ENCODE measurements at places on chromosomes 4 and X.
A peak's percentile ranks its signal among the peaks of the same experiment; 100 is the strongest.

GRCh38 chrX:101071582-101071981 lies 7.1 kb upstream of the TMEM35A start:
- DNase-seq: no peak

GRCh38 chr4:78355306-78355705 lies 196.3 kb upstream of the ANXA3 start:
- no peak for DNase-seq

DNA sequence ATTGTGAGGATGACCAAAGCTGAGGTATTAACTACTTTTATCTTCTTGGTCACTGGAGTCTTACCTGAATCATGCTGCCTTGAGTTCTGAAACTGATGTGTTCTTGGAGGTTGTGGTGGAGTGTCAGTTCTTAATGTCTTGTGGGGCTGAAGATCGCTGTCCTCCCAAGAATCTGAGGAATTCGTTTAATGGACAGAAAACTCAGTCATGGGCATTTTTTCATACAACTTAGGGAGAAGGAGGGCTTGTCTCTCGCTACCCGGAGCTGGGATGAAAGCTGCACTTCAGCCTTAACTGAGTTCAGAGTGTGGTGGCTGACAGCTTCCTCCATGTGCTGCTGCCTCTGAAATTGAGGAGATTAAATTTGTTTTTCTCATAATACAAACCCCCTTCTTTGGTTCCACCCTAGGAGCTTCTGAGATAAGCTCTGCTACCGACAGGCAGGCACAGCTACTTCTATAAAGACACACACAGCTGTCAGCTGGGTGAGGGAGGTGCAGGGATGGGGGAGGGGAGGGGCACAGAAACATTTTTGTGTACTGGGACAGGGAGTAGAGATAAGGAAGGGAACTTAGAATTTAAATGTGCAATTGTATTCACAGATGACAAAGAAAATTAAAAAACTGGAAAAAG lies 30.8 kb downstream of the RBBP7 start:
- no peak for DNase-seq

DNA sequence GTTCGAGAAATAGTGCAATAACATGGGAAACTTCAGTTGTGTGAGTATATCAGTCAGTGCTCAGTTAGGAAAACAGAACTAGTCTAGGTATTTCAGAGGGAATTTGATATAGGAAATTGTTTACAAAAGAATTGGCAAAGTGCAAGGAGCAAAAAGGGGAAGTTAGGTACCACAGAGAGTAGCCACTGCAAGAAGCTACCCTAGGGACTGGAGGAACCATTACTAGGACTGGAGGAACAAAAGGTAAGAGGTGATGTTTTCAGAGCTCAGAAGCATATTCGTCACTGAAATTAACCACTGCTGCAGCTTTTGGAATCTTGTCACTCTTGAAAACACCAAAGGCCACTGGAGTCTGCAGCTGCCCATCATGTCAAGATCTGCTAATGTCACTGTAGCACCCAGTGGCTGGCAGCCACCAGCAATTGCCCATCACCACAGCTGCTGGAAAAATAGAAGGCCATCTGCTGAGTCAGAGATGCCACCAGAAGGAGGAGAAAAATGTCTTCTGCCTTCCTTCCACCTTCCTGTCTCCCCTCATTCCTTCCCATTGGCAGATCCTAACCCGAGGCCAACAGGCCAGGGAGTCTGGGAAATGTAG lies 160.6 kb upstream of the RPS6KA3 start:
- DNase-seq: no peak

- no peak for DNase-seq
Measured at GRCh38 chr4:115418635-115419396, 305.4 kb upstream of the NDST4 start.

GRCh38 chrX:17494216-17494615 lies 119.2 kb downstream of the NHS start:
- no peak for DNase-seq

DNA sequence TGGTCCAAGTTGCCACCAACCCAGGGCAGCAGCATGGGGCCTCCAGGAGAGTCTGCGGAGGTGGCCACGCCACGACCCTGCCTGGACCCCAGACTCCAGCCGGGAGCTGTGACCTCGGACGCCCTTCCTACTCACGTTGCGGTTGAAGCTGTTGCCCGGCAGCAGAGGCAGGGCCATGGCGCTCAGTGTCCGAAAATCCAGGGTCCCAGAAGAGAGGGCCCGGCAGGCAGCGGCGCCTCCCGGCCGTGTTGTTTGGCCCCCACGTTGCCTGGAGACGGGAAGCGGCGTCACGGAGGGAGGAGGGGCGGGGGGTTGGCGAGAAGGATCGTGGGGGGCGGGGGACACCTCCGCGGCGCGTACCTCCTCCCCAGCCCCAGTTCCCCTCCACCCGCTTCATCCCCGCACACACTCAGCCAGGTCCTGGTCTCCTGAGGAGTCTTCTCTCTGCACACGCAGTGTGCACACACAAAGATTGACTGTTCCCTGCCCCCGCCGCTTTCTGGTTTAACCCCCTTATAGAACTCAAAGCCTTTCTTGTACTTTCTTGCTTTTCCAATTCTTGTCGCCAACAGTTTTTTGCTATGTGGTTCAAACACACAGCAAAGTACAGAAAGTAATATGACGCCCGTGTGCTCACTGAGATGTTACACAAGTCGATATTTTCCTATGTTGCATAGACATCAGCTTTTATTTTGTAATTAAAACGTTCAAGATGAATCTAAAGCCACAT lies at the start of gene EFHC2:
EFHC2 (minus strand) TSS at position 261 of the 730 bp plus-strand sequence; CDS start at position 177, 84 bp downstream.
- DNase-seq: peak; percentile 47

DNA sequence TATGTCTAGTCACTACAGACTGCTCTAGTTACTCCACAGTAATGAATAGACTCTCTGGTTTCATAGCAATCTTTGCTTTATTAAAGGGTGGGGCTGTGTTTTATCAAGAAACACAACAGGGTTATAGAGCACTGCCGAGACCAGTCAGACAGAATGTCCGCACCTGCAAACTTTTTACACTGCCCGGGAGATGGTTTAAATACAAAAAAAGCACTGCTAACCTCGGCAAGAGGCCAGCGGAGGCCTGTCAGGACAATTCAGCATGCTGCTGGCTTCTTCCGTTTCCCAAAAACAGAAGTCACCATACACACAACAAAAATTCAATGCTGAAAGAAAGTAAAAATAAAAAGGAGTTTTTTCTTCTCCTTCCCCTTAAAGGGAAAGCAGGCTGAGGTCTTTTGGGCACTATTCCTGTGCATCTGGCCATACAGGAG lies 67.4 kb downstream of the IRF2 start:
- DNase-seq: peak; percentile 82

DNA sequence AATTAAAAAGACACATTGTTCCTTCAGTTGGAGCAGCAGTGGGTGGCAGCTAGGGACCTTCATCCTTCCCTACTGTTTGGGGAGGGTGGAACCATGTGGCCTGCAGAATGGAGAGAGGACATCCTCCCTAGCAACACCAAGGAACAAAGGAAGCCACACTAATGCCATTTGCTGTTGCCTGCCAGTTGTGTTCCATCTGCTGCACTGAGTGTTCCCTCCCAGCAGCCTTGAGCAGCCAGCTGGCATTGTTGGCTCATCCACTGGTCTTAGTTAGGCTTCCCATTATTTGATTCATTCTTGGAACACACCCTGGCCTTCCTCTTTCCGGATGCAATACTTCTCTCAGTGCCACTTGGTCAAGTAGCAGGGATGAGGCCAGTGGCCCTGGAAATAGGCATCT lies 25.0 kb upstream of the HMGB3 start:
- no peak for DNase-seq

- peak; percentile 82 for DNase-seq
Measured at GRCh38 chr4:57042711-57043169, 64.0 kb downstream of the POLR2B start.

GRCh38 chrX:12307961-12308360 lies 169.7 kb downstream of the FRMPD4 start:
- DNase-seq: no peak

DNA sequence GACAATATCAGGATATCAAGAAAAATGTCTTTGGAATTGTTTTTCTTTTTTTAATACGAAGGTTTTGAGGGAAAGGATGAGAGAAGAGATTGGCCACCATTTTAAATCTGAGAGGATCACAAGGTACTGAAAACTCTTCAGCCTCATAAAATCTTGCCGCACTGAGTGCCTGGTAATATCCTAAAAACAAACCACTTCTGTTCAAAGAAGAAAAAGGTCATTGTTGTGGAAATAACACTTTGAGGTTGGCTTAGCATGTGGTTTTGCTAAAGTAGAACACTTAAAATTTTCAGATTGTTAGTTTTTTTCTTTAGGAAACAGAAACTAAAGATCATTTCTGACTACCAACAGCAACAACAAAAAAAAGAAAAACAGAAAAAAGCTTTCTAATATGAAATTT lies 1.0 kb upstream of the CLDN22 start:
- no peak for DNase-seq

GRCh38 chr4:13653766-13654161 lies 26.2 kb upstream of the BOD1L1 start:
- DNase-seq: no peak

GRCh38 chrX:154472685-154473632 lies 6.1 kb downstream of the LAGE3 start:
- DNase-seq: peak; percentile 11

DNA sequence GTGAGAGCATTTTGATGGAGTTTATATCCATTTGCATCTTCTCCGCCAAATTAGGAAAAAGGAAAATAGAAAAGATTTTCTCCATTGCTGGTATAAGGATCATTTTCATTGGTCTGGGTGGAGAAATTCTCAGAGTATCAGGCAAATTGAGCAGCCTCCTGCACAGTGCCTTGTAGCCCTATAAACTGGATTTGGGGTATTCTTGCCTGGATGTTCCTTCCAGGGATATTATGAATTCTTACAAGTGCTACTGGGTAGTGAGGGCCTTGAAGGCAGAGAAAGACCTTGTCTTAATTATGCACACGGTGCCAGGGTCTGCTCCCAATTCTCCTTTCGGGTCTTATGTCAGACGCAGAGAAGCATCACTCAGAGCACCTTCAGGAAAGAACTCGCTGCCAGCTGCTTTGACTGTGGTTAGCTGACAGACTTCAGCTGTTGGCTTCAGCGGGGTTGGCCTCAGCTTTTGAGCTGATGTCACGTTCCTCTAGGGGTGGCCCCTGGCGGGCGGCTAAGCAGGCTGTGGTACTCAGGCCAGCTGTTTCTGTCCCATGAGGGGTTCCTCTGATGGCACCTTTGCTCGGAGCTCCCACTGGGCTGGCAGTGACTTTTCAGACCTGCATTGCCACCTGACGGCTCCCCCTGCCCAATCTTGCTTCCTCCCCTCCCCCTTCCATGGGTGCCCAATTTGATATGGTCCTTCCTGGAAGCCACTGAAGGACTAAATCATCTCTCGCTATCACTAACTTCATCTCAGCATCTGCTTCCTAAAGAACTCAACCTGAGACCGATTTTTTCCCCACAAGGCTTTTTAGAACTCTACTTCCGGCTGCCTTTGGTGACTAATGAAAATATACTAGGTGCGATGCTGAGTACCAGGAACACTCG lies 519.5 kb downstream of the BCOR start:
- peak; percentile 53 for DNase-seq

DNA sequence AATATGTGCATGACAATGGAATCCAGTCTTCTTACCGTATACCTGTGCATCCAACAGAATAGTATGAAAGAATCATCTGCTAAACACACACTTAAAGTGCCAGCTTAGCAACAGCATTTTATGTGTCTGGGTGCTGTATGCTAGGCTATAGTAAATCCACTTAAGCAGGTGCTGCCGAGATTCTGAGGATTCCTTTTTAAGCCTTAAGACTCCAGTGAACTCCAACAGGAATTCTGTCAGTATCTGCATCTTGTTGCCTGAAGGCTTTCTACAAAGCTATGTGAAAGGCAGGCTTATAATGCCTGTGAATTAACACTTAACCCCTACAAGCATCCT lies 1076.4 kb upstream of the PABPC4L start:
- no peak for DNase-seq

DNA sequence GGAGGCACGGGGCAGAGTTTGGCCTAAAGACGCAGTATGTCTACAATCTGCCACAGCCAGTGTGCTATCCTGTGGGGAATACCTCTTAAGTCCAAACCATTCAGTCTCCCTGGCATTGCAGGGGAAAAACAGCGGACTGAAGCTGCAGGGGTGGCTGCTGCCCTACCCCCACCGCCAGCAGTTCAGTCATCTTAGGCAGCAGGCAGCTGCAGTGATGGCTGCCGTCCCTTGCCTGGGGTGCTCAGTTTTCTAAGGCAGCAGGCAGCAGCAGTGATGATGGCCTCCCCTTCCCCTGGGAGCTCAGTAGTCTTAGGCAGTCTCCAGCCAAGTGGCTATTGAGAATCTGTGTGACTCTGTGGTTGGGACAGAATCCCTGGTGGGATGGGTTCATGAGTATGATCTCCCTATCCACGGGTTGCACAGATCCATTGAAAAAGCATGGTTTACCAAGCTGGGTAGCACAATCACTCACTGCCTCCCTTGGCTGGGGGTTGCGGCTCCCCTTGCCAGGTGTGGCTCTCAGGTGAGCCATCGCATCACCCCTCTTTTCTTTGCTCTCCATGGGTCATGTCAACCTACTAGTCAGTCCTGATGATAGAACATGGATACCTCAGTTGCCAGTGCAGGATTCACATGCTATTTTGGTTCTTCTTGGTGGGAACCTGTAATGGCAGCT lies 48.9 kb upstream of the GRID2 start:
- DNase-seq: no peak

DNA sequence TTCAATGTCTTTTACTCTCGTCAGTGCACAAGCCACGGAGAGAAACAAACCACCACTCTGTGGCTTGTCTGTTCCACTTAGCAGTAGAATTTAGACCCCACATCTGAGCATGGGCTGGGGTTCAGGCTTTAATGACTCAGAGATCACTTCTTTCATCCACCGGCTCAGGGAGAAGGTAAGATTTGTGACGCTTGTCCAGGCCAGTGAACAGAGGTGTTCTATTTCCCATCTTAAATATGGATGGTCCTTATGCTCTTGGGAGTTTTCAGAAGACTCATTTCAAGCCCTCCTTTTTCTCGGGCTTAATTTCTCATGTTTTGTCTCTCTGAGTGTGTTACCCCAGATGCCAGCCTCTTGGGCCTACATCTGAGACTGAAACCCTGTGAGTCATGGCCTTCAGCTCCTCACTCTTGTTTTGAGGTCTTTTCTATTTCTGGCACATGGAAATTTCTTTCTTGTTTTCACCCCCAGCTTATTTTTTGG lies 127.4 kb upstream of the SFRP2 start:
- DNase-seq: no peak

- DNase-seq: no peak
Measured at GRCh38 chrX:14673764-14674163, 144.4 kb downstream of the GLRA2 start.

- DNase-seq: no peak
Measured at GRCh38 chr4:12729384-12729783, 754.8 kb downstream of the RAB28 start.

DNA sequence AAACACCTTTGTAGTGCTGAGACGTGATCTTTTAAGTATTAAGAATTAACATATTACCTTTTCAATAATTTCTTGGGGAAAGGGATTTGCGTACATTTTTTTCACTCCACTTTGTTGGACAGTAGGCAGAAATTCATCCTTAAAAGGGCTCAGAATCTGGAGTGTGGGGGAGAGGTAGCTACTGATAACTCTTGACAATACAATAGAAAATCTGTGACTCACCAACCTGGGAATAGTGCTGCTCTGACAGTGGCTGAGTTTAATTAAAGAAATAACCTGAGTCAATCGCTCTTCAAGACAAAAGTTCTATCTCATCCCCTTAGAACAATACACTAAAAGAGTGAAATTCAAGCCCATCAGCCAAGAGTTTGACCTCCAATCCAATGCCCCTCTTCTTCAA lies 60.2 kb downstream of the SLC9A7 start:
- DNase-seq: no peak

All from right cardiac atrium (tissue), 5 donors.